ENCODE measurements at places on chromosomes 11 and 22.

DNA sequence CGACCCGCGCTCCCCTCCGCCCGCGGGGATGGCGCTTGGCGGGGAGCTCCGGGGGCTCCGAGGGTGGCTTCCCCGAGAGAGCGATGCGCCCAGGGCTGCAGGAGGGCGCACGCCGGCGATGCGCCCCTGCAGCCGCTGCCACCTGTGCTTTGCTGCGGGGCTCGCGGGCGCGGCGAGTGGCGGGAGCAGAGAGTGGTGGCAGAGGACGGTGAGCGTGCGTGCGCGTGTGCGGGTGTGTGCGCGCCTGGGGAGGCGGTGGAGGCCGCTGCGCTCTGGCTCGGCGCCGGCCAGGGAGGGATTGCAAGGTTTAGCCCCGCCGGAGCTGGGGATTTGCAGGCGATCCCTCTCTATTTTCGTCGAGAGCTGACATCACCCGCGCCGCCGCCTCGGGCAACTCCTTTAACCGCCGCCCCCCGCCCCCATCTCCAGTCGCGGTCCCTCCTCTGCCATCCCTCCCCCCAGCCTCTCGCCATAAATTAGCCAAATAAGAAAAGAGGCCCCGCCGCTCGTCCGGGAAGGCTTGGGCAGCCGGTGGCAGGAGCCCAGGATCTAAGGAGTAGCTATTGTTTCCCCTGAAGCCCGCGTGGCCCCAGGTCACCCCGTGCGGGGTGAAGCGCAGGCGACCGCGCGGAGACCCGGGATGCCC is at the start of gene SLC1A2:
Gene SLC1A2, minus strand, starts transcription at position 375 of the 646 bp plus-strand sequence. CDS start 592 bp downstream, outside the sequence.
- DNase-seq, result no peak

DNA sequence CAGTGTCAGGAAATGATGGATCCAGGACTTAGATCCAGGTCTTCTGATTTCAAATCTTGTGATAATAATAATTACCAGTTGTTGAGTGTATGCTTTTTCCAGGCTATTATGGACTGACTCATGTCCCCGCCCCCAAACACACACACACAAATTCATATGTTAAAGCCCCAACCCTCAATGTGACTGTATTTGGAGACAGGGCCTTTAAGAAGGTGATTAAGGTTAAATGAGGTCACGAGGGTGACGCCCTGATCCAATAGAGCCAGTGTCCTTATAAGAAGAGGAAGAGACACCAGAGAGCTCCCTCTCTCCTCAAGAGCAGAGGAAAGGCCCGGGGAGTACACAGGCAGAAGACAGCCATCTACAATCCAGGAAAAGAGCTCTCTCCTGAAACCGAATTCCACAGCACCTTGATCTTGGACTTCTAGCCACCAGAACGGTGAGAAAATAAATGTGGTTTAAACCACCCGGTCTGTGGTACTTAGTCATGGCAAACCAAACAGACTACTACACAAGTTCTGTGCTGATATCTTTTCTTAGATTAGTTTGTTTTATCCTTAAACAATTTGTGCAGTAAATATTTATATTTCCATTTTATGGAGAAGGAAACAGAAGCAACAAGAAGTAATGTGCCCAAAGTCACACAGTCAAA is 8.2 kb downstream of the TMPRSS5 start:
- DNase-seq, result no peak

DNA sequence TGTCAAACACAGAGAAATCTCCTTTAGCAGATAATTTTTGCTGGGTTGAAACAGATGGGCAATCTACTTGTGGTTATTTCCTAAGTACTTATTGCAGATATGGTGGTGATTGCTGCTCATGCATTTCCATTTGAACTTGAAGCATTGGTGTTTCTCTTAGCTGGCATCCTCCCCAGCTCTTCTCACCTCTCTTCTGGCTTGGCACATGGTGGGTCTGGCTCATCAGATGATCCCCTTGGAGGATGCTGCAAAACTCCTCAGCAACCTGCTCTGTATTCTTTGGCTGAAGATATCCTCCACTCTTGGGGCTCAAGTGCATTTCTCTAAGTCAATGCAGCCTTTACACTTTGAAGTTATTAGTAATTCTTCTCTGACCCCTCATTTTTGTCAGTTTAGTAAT is 87.3 kb upstream of the MYO18B start:
- DNase-seq, result no peak

DNA sequence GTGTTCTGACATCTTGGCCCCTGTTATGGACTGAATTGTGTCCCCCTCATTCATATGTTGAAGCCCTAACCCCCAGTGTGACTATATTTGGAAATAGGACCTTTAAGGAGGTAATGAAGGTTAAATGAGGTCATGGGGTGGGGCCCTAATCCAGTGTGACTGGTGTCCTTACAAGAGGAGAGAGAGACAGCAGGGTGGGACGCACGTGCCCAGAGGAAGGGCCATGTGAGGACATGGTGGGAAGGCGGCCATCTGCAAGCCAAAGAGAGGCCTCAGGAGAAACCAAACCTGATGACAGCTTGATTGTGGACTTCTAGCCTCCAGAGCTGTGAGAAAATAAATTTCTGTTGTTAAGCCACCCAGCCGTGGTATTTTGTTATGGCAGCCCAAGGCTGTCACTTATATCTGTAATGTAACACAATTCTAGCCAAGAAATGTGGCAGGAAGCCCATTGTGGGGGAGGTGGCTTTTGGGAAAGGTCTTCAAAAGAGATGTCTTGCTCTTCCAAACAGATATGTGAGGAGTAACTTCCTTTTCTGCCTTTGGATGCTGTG is 23.7 kb downstream of the SLC22A6 start:
- no peak for DNase-seq

GRCh38 chr11:113874581-113875233 is 665 bp downstream of the USP28 start:
- no peak for DNase-seq
